ENCODE measurements at places on chromosomes 3 and 15.

GRCh38 chr3:29478611-29479010 is 197.7 kb downstream of the RBMS3 start:
- H3K27me3 ChIP-seq, result no peaks in the 10 kb centered on the region
- no peaks in the 10 kb centered on the region for H3K4me1 ChIP-seq
- no peak for DNase-seq
- H3K4me3 ChIP-seq, result no peak overlapping the region
- no peaks in the 10 kb centered on the region for H3K36me3 ChIP-seq
- no peak overlapping the region for H3K27ac ChIP-seq

- DNase-seq, result no peak
- no peak overlapping the region for H3K4me3 ChIP-seq
- no peaks in the 10 kb centered on the region for H3K36me3 ChIP-seq
- no peaks in the 10 kb centered on the region for H3K4me1 ChIP-seq
- H3K27ac ChIP-seq, result no peak overlapping the region
Observed at GRCh38 chr15:81779181-81779580, 266.6 kb downstream of the MEX3B start.

GRCh38 chr3:115857518-115858136 is 234.3 kb downstream of the GAP43 start:
- no peak for DNase-seq
- no peaks in the 10 kb centered on the region for H3K36me3 ChIP-seq
- no peak overlapping the region for H3K27ac ChIP-seq
- no peak overlapping the region for H3K4me3 ChIP-seq
- H3K27me3 ChIP-seq, result no peaks in the 10 kb centered on the region

DNA sequence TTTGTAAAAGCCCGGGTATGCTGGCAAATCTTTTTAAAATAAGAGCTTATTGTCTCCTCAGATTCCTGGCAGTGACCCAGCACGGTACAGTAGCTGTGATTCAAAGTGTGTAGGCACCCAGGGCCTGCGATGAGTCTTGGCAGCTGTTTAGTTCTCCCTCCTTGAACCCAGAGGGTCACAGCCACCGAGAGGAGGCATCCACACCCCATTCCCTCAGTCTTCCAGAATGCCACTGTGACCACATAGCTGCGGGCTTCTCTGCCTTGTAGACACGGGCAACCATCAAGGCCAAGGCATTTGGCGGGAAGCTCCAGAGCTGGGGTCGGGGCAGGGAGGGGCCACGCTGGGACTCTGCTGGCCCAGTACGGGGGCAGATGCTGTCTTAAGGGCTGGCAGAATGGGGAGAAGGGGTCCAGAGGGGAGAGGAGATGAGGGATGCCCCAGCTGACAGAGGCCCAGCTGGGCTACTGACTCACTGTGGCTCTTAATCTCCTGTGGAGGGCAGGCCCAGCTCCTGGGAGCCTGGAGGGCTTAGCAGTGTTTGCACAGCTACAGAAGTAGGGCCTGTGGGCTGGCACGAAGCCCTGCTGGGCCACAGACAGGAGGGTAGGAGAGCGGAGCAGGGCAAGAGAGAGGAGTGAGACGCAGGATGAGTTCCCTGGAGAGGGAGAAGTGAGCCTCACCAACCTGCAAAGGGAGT is 68.8 kb upstream of the DLG1 start:
- H3K36me3 ChIP-seq, result no peaks in the 10 kb centered on the region
- no peak overlapping the region for H3K27ac ChIP-seq
- H3K4me3 ChIP-seq, result no peak overlapping the region
- no peaks in the 10 kb centered on the region for H3K4me1 ChIP-seq
- DNase-seq, result no peak

- H3K4me3 ChIP-seq, result no peak overlapping the region
- DNase-seq, result peak; percentile 23
Observed at GRCh38 chr15:37764733-37765191, 169.7 kb upstream of the TMCO5A start.

GRCh38 chr15:92612891-92613290 is 42.7 kb downstream of the FAM174B start:
- no peak overlapping the region for H3K27ac ChIP-seq
- H3K36me3 ChIP-seq, result no peaks in the 10 kb centered on the region

DNA sequence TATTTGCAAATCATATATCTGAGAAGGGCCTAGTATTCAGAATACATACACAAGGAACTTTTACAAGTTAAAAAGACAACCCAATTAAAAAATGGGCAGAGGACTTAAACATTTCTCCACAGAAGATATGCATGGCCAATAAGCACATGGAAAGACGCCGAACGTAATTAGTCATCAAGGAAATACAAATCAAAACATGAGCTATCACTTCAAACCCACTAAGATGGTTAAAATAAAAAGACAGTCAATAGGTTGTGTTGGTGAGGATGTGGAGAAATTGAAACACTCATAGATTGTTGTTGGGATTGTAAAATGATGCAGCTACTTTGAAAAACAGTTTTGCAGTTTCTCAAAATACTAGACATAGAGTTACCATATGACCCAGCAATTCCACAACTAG is 61.2 kb upstream of the NEO1 start:
- no peaks in the 10 kb centered on the region for H3K4me1 ChIP-seq
- H3K27ac ChIP-seq, result no peak overlapping the region
- no peak for DNase-seq
- no peaks in the 10 kb centered on the region for H3K36me3 ChIP-seq
- H3K4me3 ChIP-seq, result no peak overlapping the region

DNA sequence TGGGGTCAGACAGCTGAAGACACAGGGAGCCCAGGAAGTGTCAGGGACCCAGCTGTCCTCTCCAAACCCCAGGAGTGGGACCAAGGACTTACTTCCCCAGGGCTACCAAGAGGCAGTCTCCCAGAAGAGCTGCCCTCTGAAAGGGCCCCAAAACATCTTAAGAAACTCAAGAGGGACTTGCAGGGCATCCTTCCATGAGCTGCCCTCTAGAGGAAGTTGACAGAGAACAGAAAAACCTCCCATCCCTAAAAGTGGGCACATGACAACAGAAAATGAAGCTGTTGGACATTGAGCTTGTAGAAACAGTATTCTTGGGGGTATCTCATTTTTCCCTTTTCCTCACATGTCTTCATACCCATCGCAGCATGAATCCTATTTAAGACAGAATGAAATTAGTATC is 58.9 kb downstream of the MECOM start:
- no peak overlapping the region for H3K4me3 ChIP-seq
- no peaks in the 10 kb centered on the region for H3K36me3 ChIP-seq
- no peak overlapping the region for H3K27ac ChIP-seq

- no peak overlapping the region for H3K27ac ChIP-seq
- H3K4me1 ChIP-seq, result no peaks in the 10 kb centered on the region
- DNase-seq, result no peak
- no peaks in the 10 kb centered on the region for H3K36me3 ChIP-seq
- no peaks in the 10 kb centered on the region for H3K27me3 ChIP-seq
- H3K4me3 ChIP-seq, result no peak overlapping the region
Observed at GRCh38 chr3:158430968-158431367, 140.0 kb upstream of the MLF1 start.

GRCh38 chr15:39797407-39797806 is 14.8 kb upstream of the FSIP1 start:
- H3K36me3 ChIP-seq, result no peaks in the 10 kb centered on the region
- no peak overlapping the region for H3K27ac ChIP-seq
- no peak overlapping the region for H3K4me3 ChIP-seq
- peaks cover 19% of the 10 kb centered on the region for H3K27me3 ChIP-seq
